ENCODE measurements at places on chromosomes 4 and X. TPM values are rescaled to one million over a fixed set of nuclear protein-coding genes. Genes with fewer than 3 reads are reported as not detected.

BEX1 gene
- total RNA-seq, result not detected

GRIA2 gene
- total RNA-seq, result not detected

MAGEC1 gene
- not detected for total RNA-seq

C4orf51 gene
- not detected for total RNA-seq

EREG gene
- total RNA-seq, result 15.6 TPM

UGT2B17 gene
- total RNA-seq, result not detected

PAK3 gene
- total RNA-seq, result 2.4 TPM
